ENCODE measurements at places on chromosomes 11 and 22. TPM values are rescaled to one million over a fixed set of nuclear protein-coding genes. Genes with fewer than 3 reads are reported as not detected.

CYP2D6 gene
- 0.73 TPM for total RNA-seq

CFAP300 gene
- total RNA-seq = 24.0 TPM

DDX25 gene
- 9.5 TPM for total RNA-seq

GPR83 gene
- total RNA-seq = not detected

OR8D4 gene
- not detected for total RNA-seq

LRP5 gene
- total RNA-seq = 48.3 TPM

TRIM34 gene
- total RNA-seq = 15.5 TPM

THAP7 gene
- 77.7 TPM for total RNA-seq

ARHGEF17 gene
- total RNA-seq = 66.9 TPM

FJX1 gene
- 10.8 TPM for total RNA-seq

CFL1 gene
- 731 TPM for total RNA-seq

APOC3 gene
- not detected for total RNA-seq

CCDC87 gene
- 0.82 TPM for total RNA-seq

TYR gene
- total RNA-seq = not detected

TYMP gene
- 42.8 TPM for total RNA-seq

FGF3 gene
- not detected for total RNA-seq

POU2F3 gene
- 1.5 TPM for total RNA-seq

ANO1 gene
- total RNA-seq = 43.9 TPM

RFPL3 gene
- total RNA-seq = not detected

GGTLC3 gene
- total RNA-seq = not detected

OSM gene
- not detected for total RNA-seq

KCNJ1 gene
- total RNA-seq = not detected

OR56B1 gene
- not detected for total RNA-seq

CATSPER1 gene
- total RNA-seq = not detected

LMNTD2 gene
- total RNA-seq = 8.7 TPM

CTTN gene
- total RNA-seq = 348 TPM

MOV10L1 gene
- 18.9 TPM for total RNA-seq

TMEM191C gene
- 6.0 TPM for total RNA-seq

EPS8L2 gene
- total RNA-seq = 92.1 TPM

OR52N2 gene
- not detected for total RNA-seq
